Activated naive CD4-positive, alpha-beta T cell treated with anti-CD3 and anti-CD28 coated beads, Interleukin-2, amount 10 ng/mL, durations not matched to agents 5 hours and 36 hours (primary cell): ENCODE measurements at places on chromosomes 5 and 9. TPM values are rescaled to one million over a fixed set of nuclear protein-coding genes. Genes with fewer than 3 reads are reported as not detected.

TSSK1B gene
- not detected for total RNA-seq

TMEM215 gene
- not detected for total RNA-seq

ZNF658 gene
- 4.7 TPM for total RNA-seq

IFNA21 gene
- not detected for total RNA-seq

IFNA7 gene
- total RNA-seq, result not detected

PPIC gene
- not detected for total RNA-seq

GPSM1 gene
- total RNA-seq, result 7.3 TPM

KCNIP1 gene
- not detected for total RNA-seq

LECT2 gene
- total RNA-seq, result not detected

SLCO4C1 gene
- 0.43 TPM for total RNA-seq

SHLD3 gene
- 4.7 TPM for total RNA-seq

ZFYVE16 gene
- total RNA-seq, result 9.2 TPM
